Hypothalamus (tissue), 51 donors: ENCODE measurements at places on chromosomes 4 and X.

DNA sequence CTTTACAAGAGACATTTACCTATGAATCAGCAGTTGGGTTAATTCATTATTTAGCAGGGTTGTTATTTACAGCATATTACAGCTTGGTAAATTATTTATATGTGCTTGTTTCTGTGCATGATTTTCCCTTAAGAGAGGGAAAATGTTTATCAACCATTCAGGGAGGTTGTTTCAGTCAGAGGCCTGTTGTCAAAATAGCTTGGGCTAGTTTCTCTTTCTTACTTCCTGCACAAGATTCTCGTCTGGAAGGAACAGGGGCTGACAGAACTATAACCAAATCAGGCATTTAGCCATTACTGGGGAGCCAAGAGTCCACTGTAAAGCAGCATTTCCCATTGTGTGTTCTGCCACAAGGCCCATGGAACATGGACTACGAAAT is 135.8 kb downstream of the HS6ST2 start:
- DNase-seq, result no peak

- no peak for DNase-seq
These were observed 636.3 kb upstream of the HTR2C start for GRCh38 chrX:113947548-113947947.

DNA sequence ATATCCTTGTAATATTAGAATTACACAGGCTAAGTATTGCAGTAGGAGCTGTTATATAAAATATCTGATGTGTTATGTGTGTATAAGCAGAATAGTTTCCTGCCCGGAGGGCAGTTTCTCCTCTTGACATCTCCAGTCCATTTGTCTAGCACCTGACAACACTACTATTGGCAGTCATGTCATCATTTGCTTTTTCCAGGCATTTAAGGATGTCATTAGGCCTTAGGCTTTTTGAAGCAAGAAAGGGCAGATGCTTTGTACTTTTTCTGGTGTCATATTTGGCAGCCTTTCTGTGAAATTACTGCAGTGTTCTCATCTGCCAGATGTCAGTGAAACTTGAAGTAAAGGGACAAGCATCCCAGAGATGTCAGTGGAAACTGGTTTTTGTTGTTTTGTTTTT is 2017.6 kb upstream of the IGFBP7 start:
- no peak for DNase-seq

- no peak for DNase-seq
These were observed 224.7 kb downstream of the MID1 start for GRCh38 chrX:10395643-10396042.
